Stimulated activated CD8-positive, alpha-beta memory T cell treated with anti-CD3 and anti-CD28 coated beads, Interleukin-15, amount 100 ng/mL, for 1 hour (primary cell): ENCODE measurements at places on chromosomes 7 and 10.

- DNase-seq = no peak
Measured at GRCh38 chr7:121083790-121084251, 95.3 kb downstream of the CPED1 start.

DNA sequence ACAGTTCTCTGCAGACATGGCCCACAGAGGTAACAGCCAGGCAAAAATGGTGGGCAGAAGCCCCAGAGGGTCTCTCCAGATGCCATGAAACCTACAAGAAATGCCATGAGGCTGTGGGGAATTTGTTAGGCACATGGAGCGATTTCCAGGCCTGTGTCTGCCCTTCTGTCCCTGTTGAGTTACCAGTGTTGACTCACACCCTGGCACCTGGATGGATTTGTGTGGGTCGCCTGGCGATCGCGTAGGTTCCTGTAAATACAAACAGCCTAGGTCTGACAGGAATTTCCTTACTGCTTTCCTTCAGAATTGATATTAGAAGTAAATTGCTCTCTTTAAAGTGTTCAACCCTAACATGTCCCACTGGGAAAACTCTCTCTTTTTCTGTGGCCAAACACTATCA, 164.9 kb upstream of the EEPD1 start:
- no peak for DNase-seq

DNA sequence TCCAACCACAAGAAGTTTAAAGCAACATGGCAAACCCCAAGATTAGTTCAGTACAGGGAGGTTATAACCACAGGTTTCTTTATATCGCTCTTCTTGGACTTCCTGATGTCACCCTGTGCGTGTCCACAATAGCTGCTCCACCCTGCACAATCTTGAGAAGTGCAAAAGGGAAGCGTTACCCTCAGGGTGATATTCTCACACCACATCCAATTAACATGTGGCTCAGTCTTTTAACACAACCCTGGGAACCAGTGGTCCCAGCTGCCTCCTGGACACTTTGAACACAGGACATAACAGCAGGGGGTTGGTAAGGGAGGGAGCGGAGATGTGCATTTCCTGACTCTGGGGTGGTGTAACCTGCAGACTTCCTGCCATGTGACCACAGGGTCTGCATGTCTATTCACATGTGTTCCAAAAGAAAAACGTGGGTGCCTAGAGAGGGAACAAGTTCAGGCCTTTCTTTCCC, 64.6 kb downstream of the GSAP start:
- DNase-seq = no peak

DNA sequence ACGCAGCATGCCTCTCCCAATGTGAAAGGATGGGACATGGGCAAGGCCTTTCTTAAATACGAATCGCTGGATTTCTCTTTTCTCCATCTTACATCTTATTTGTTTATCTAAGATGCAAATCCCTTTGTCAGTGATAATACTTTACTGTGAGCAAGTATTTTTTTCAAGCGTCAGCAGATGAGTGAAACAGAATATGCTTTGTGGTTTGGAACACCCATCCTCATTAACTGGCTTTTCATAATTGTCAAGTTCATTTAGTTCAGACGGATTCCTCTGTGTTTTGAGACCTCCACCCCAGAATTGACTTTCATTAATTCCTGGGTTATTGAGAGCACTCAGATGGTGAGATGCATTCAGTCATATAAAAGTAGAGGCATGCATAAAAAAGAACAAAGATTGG, 149.8 kb downstream of the NSUN6 start:
- no peak for DNase-seq

GRCh38 chr7:50397971-50398324, 52.2 kb downstream of the FIGNL1 start:
- no peak for DNase-seq

DNA sequence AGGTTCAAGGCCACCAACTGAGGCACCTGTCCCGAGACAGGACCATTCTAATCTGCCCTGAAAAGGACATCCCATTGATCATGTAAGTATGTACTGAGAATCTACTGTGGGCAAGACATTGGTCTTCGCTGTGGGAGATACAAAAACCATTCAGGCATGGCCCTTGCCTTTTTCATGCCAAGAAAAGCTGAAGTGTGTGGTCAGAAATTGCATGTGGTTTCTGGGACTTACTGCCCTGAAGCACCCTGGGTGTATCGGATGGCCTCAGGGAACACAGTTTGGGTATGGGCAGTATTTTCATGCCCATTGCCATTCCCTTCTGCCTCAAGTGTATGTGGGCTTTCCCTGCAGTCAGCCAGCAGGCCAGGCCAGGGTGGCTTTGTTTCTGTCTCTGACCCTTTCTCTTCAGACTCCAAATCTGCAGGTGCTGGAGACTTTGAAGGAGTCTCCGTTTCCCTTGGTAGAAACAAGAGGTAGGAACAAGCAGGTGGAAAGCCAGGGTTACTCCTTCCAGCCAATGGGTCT, 285.7 kb downstream of the ZEB1 start:
- DNase-seq = no peak

- DNase-seq = no peak
Measured at GRCh38 chr10:130757821-130758489, 553.6 kb downstream of the TCERG1L start.

GRCh38 chr7:32167256-32167655, 97.0 kb upstream of the PDE1C start:
- DNase-seq = no peak

DNA sequence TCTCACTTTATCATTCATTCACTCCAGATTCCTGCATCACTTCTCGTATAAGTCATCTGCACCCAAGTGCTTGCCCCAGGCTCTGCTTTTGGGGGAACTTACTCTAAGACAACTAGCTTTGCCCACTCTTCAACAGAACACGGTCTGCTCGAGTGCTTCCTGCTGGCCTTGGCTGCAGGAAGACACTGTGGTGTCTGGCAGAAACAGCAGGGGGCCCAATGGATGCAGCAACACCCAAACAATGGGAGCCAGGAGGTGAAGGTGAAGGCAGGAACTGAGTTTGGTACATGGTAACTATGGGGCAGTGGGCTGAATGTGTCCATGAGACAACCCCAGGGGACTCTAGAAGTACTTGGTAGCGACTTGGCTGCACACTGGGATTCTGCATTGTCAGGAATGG, 344.0 kb downstream of the REEP3 start:
- no peak for DNase-seq

DNA sequence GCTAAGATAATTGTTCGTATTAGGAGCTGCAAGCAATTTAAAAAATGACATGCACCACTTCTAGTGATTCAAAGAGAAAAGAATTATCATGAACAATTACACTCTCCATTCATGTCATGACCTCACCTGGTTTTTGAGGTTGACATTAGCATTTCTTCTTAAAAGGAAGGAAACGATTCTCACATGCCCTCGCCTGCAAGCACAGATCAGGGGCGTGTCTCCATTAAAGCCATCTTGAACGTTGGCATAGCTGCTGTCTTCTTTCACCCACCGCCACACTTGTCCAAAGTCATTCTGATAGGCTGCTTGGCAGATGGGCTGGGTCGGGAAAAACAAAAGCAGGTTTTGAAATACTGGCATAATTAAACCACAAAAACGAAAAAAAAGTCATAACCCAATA, 19.9 kb downstream of the ANKRD22 start:
- DNase-seq = no peak
